ENCODE measurements at places on chromosomes 13 and 19.
A peak's percentile ranks its signal among the peaks of the same experiment; 100 is the strongest.

DNA sequence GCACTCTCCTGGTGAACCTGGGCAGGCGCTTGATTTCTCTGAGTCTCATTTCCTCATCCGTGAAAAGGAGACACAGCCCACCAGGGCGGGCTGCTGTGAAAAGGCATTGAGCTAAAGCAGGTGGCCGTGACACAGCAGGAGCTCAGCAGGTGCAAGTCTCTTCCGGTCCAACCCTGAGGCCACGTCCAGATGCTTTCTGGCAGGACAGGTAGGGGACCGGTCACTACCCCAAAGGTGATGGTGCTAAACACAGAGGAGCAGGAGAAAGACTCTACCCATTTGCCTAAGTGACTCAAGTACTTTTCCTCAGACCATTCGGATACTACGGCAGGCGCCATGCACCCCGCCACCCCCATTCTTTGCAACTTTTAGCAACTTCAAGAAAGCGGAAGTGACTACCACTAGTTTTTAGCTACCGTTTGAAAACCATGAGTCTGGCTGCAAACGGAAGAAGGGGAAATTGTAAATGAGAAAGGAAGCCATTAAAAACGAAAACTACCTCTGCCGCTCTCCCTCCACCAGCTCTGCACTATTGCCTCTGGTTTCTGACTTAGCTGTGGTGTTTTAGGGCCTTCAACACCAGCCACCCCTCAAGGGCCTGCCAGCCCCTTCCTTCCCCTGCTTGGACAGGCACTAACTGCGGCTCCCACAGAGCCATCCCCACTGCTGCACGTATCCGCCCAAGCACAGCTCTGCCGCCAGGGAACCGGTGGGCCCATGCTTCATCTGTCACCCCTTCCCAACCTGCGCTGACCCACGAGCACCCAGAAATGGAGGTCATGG lies 4.8 kb downstream of the PPP6R1 start:
- peaks cover 19% of the 10 kb centered on the region for H3K4me1 ChIP-seq
- peak overlapping the region; percentile 36 for H3K4me3 ChIP-seq
- H3K36me3 ChIP-seq = no peaks in the 10 kb centered on the region
- H3K27me3 ChIP-seq = no peaks in the 10 kb centered on the region

DNA sequence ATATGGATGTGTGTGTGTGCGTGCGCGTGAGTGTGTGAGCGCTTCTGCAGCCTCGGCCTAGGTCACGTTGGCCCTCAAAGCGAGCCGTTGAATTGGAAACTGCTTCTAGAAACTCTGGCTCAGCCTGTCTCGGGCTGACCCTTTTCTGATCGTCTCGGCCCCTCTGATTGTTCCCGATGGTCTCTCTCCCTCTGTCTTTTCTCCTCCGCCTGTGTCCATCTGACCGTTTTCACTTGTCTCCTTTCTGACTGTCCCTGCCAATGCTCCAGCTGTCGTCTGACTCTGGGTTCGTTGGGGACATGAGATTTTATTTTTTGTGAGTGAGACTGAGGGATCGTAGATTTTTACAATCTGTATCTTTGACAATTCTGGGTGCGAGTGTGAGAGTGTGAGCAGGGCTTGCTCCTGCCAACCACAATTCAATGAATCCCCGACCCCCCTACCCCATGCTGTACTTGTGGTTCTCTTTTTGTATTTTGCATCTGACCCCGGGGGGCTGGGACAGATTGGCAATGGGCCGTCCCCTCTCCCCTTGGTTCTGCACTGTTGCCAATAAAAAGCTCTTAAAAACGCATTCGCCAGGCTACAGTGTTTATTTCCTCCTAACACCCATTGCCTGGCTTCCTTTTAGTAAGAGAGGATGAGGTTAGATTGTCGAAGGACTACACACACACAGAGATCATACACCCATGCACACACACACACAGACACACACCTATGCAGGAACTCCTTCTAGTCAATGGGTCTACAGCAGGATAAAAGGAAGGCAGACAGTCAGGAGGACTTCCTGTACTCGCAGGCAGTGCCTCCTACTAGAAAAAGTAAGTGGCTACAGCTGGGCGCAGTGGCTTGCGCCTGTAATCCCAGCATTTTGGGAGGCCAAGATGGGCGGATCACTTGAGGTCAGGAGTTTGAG lies 7.1 kb downstream of the FOSB start:
- H3K4me3 ChIP-seq = no peak overlapping the region
- H3K4me1 ChIP-seq = peaks cover 20% of the 10 kb centered on the region
- H3K27me3 ChIP-seq = peaks cover 54% of the 10 kb centered on the region
- H3K27ac ChIP-seq = no peak overlapping the region
- H3K36me3 ChIP-seq = no peaks in the 10 kb centered on the region

GRCh38 chr13:22592515-22592914 lies 588.3 kb upstream of the SGCG start:
- DNase-seq = no peak
- no peaks in the 10 kb centered on the region for H3K27me3 ChIP-seq
- no peaks in the 10 kb centered on the region for H3K4me1 ChIP-seq
- H3K4me3 ChIP-seq = no peak overlapping the region
- no peaks in the 10 kb centered on the region for H3K36me3 ChIP-seq
- no peak overlapping the region for H3K27ac ChIP-seq

- no peaks in the 10 kb centered on the region for H3K27me3 ChIP-seq
- no peaks in the 10 kb centered on the region for H3K4me1 ChIP-seq
- H3K4me3 ChIP-seq = no peak overlapping the region
- H3K27ac ChIP-seq = 0 out of 2 replicates have a peak overlapping the region, but pooled peaks have one; percentile 42
- DNase-seq = no peak
These were observed 11.2 kb upstream of the AKAP8 start for GRCh38 chr19:15390814-15391213.

DNA sequence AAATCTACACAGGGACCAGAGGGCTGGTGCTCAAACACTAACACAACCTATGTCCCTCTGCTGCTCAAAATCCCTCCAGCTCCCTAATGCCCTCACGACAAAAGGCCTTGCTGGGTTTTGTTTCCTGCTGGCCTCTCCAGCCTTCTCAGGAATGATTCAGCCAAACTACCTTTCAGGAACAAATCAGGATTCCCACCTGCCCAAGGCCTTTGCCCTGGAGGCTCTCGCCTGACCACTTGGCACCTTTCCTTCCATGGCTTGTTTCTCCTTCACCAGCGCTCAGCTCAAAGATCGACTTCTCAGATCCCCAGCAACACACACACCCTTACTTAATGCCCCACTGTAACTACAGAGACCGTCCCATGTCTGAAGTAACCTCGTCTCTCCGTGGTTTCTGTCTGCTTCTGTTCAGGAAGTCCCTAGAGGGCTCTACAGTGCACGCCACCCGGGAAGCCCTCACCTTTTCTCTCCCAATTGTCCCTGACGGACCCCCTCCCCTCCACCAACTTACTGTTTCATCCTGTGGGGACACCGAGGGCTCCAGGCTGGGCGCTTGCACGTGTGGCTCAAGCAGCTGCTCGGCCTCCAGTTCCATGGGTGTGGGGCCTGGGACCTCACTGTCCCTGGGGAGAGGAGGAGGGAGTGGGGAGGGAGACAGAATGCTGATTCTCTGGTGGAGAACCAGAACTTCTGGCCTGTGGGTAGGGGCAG lies 3.2 kb upstream of the SIX5 start:
- H3K4me1 ChIP-seq = peaks cover 9% of the 10 kb centered on the region
- H3K4me3 ChIP-seq = peak overlapping the region; percentile 76
- 0 out of 2 replicates have a peak, but pooled peaks cover 3% of the 10 kb centered on the region for H3K36me3 ChIP-seq
- H3K27me3 ChIP-seq = no peaks in the 10 kb centered on the region
- no peak for DNase-seq
- no peak overlapping the region for H3K27ac ChIP-seq

GRCh38 chr13:71474936-71475335 lies 392.1 kb downstream of the DACH1 start:
- H3K27me3 ChIP-seq = no peaks in the 10 kb centered on the region
- no peak overlapping the region for H3K4me3 ChIP-seq
- H3K27ac ChIP-seq = no peak overlapping the region
- DNase-seq = no peak
- H3K36me3 ChIP-seq = no peaks in the 10 kb centered on the region

Measured in GM23338 (cell line).